ENCODE measurements at places on chromosomes 7 and 10. TPM values are rescaled to one million over a fixed set of nuclear protein-coding genes. Genes with fewer than 3 reads are reported as not detected.

Gene ADO
- total RNA-seq, result 25.0 TPM

Gene SRRM3
- 6.4 TPM for total RNA-seq

Gene TMEM229A
- total RNA-seq, result 0.49 TPM

Gene NCF1
- total RNA-seq, result 6.0 TPM

GRCh38 chr10:93437086-93437945 is 44.8 kb downstream of the MYOF start:
- DNase-seq, result peak; percentile 92

DNA sequence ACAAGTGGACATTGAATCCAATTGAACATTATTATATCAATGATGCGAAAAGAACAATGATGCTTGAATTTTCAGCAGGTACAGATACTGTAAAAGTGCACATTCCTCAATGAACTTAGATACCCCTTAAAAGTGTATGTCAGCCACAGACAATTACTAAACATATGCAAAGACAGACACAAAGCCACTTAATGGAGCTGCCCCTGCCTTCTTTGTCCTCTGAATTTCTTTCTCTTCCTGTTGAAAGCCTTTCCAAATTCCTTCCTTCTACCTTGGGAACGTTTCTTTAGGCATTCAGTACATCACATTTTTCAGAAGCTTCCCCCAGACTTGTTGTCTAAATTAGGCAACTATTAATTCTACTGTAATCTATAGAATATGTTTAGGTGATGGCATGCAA is 706.8 kb upstream of the MBL2 start:
- DNase-seq, result no peak

DNA sequence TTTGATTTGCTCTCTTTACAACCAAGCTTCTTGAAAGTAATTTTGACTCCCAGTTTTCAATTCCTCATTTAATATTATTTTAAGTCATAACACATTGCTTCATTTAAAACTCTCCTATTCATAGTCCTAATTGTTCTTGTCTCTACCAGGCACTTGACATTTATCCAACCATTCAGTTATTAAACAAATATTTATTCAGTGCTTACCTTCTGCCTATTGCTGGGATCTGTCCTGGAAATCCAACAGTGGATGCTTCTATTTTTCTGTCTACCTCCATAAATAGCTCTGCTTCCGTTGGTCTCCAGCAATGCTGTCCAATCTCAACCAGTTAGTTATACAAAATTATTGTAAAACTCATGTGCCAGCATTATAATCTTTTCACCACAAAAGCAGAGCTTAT is 615.1 kb downstream of the ZWINT start:
- DNase-seq, result no peak

DNA sequence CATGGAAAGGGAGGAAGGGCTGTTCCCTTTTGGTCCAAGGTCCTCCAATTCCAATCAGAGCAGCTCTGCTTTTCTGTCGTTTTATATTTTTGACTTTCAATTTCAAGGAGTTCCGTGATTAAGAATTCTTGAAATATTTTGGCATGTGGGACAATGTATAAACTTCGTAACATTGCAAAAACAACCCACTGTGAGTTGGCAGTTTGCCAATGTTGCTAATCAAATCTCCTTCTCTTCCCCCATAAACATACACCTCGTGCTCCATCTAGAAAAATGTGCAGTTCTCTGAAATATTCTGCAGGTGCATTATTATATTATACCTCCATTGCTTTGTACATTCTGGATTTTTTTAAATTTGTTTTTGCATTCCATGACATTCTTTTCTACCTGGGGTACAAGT is 49.8 kb downstream of the POU6F2 start:
- no peak for DNase-seq

GRCh38 chr7:81402227-81402626 is 367.6 kb downstream of the HGF start:
- DNase-seq, result no peak

DNA sequence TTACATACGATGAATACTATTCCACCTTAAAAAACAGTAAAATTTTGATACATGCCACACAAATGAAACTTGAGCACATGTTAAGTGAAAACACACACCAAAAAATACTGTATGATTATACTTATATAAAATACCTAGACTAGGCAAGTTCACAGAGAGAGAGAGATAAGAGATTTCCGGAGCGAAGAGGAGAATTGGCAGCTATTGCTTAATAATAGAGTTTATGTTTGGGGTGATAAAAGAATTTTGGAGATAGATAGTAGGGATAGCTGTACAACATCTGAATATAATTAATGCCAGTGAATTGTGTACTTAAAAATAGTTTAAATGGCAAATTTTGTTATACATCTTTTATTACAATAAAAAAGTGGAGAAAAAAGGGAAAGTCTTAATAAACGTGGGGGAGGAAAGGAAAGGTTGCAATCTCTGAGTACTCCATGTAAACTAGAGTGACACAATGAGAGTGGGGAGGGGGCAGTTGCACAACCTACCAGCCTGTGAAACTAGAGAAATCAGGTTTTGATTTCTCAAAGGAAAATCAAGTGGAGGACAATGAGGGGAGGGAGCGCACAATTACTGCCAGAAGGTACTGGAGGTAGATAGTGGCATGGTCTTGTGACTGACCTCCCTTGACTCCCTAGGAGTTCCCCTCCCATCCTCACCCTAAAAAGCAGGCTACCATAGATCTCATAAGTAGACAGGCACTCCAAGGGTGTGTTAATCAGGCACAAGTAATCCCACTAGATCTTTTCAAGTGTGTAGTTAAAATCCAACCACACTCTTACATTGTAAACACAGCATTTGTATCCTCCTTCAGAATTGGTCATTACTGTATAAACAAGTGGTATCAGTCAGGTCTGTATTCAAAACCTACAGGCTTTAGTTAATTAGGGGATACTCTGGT is 31.6 kb upstream of the ANK3 start:
- no peak for DNase-seq

- no peak for DNase-seq
Measured at GRCh38 chr7:155602156-155602555, 42.3 kb upstream of the RBM33 start.

DNA sequence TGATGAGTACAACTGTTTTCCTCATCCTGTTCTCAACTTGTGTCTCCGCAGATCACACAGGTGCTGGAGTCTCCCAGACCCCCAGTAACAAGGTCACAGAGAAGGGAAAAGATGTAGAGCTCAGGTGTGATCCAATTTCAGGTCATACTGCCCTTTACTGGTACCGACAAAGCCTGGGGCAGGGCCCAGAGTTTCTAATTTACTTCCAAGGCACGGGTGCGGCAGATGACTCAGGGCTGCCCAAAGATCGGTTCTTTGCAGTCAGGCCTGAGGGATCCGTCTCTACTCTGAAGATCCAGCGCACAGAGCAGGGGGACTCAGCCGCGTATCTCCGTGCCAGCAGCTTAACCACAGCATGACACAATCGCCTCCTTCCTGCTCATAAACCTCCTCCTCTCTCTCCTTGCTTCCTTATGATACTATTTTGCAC is 126.7 kb upstream of the PRSS58 start:
- no peak for DNase-seq

- DNase-seq, result no peak
Measured at GRCh38 chr10:31886885-31887284, 41.7 kb downstream of the ARHGAP12 start.

GRCh38 chr10:100600218-100600617 is 64.5 kb downstream of the HIF1AN start:
- DNase-seq, result no peak
